ENCODE measurements at places on chromosomes 1 and 21.

- H3K4me1 ChIP-seq, result peaks cover 39% of the 10 kb centered on the region
- peaks cover 41% of the 10 kb centered on the region for H3K27me3 ChIP-seq
- DNase-seq, result no peak
- H3K36me3 ChIP-seq, result peaks cover 58% of the 10 kb centered on the region
- H3K4me3 ChIP-seq, result no peak overlapping the region
These were observed 2.7 kb downstream of the CDKN2C start for GRCh38 chr1:50972766-50973165.

GRCh38 chr1:230863449-230863848 lies 4.9 kb downstream of the C1orf198 start:
- no peaks in the 10 kb centered on the region for H3K36me3 ChIP-seq
- DNase-seq, result no peak
- peaks cover 20% of the 10 kb centered on the region for H3K4me1 ChIP-seq

DNA sequence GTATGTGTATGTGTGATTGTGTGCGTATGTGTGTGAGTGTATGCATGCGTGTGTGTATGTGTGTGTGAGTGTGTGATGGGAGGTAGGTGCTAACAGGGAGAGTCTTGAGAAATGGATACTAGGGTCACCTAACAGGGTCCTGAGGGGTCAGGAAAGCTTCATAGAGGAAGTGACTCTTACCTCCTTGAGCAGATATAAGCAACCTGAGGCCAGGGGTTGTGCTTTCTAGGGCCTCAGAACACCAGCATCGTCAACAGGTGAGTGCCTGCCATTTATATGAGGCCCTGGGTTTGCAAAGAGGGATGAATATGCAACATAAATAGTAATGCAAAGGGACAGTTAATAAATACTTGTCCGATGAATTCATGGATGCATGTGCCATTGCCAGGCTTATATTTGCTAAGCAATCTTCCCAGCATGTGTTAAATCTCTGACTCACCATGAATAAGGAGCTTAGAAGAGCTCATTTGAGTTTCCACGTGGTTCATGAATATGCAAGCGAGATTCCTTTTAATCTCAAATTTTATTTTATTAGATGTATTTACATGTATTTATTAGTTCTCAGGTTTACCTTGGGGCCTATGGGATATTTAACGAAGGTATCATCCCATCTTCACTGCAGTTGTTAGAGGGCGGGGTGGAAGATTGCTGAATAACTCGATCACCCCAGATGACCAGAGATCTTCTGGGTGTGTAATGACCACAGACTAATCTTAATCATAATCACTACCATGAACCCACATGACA lies 438.3 kb downstream of the CAMTA1 start:
- H3K27me3 ChIP-seq, result peaks cover 3% of the 10 kb centered on the region
- H3K36me3 ChIP-seq, result no peaks in the 10 kb centered on the region

- H3K36me3 ChIP-seq, result peaks cover under 1% of the 10 kb centered on the region
- DNase-seq, result no peak
- no peak overlapping the region for H3K4me3 ChIP-seq
These were observed 83.1 kb downstream of the HS2ST1 start for GRCh38 chr1:86997538-86997937.

DNA sequence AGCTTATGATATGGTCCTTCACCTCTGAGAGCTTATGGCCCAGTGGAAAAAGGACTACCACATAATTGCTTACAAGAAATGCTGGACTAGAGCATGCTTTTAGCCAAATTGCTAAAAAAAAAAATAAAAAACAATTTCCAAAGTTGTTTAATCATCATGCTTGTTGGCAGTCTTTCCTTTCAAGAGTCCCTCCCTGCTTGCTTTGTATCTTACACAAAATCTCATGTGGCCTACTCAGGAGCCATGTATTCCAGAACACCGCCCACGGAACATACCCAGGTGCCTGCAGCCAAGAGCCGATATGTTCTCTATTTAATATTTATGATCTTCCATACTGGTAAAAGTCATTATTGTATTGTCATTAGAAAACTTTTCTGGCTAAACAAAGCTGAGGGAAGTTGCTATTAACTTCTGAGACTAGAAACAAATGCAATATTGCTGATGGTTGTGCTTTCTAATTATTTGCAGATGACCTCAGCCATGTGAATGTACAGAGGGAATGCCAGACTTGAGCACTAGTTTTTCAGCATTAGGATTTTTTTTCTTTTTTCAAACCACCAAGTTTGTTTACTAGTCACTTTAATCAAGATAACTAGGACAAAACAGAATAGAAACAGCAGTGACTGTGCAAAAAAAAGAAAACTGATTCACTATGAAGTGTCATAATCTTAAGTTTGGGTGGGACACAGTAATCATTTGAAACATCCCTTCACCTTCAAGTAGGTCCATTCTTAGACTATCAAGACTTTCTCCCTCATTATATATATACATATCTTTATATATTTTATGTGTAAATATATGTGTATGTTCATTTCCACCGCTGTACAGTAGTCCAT lies 129.3 kb upstream of the GORAB start:
- H3K4me1 ChIP-seq, result no peaks in the 10 kb centered on the region
- DNase-seq, result no peak
- no peak overlapping the region for H3K4me3 ChIP-seq
- no peaks in the 10 kb centered on the region for H3K36me3 ChIP-seq
- no peaks in the 10 kb centered on the region for H3K27me3 ChIP-seq
